Renal cortical epithelial cell (primary cell): ENCODE measurements at places on chromosomes 3 and 15. TPM values are rescaled to one million over a fixed set of nuclear protein-coding genes. Genes with fewer than 3 reads are reported as not detected.

The HLTF gene
- total RNA-seq = 37.0 and 51.7 TPM in 2 replicates

The SENP8 gene
- total RNA-seq = 2.6 and 5.6 TPM in 2 replicates

The LYZL4 gene
- not detected in 2 replicates for total RNA-seq

The GCSAM gene
- total RNA-seq = not detected in 2 replicates

The RASGRF1 gene
- total RNA-seq = 1.2 TPM in 1 of 2 replicates, not detected in the other

The GPR27 gene
- total RNA-seq = 4.0 and 6.2 TPM in 2 replicates

The SLC9C1 gene
- total RNA-seq = 0.25 and 1.7 TPM in 2 replicates

The TGM5 gene
- 0.25 and 0.35 TPM in 2 replicates for total RNA-seq

The PTPRG gene
- 29.2 and 119 TPM in 2 replicates for total RNA-seq

The FOXB1 gene
- total RNA-seq = not detected in 2 replicates

The PP2D1 gene
- not detected in 2 replicates for total RNA-seq

The REC114 gene
- not detected in 2 replicates for total RNA-seq

The PPP2R3A gene
- 36.6 and 98.2 TPM in 2 replicates for total RNA-seq

The RARRES1 gene
- total RNA-seq = 7.8 and 27.5 TPM in 2 replicates

The TTLL13 gene
- 0.10 TPM in 1 of 2 replicates, not detected in the other for total RNA-seq

DNA sequence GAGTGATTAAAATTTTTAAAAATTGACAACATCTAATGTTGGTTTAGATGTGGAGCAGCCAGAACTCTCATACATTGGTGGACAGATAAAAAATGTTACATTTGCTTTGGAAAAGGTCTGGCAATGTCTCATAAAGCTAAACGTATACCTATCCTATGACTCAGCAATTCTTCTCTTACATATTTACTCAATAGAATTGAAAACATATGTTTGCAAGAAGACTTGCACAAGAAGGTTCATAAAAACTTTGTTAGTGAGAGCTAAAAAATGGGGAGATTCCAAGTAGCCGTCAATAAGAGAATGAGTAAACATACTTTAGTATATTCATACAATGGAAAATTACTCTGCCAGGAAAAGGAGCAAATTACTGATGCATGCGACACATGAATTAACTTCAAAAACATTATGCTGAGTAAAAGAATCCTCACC lies 30.0 kb downstream of the MASP1 start:
- no peak for DNase-seq

DNA sequence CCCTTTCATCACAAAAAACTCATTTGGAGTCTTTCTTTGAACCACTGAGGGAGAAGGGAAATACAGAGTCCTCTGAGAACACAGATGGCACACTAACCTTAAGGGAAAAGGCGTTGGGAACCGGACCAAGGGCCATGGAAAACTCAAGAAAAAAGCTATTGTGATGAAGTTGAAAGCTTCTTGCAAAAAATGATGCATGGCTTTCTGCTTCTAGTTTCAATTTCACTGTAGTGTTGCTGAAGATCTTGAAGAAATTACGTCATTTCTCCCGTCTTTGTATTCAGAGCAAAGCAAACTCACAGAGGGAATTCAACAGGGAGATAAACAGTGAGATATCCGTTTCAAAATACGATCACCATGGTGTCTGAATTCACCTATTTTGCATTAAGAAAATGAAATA lies 642.3 kb upstream of the ADAMTS9 start:
- DNase-seq = no peak

- no peak for DNase-seq
These were observed 4.4 kb upstream of the SNX22 start for GRCh38 chr15:64146885-64147681.

DNA sequence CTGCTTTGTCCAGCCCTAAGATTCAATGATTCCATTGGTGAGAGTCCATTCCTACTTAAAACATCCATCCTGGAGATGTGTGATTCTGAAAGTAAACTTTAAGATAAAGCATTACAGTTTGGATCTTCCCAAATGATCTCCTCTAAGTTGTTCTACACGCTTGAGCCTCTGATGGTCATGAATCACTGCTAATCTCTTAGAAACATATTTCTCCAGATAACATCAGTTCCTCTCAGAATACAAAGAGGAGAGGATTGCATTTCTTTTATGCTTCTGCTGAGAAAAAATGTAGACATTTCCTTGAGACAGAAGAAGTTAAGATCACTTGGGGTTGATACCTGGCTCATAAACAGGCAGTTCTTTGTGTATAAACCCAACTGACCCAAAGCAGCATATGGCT lies 281.2 kb upstream of the DPH6 start:
- DNase-seq = peak; percentile 1

DNA sequence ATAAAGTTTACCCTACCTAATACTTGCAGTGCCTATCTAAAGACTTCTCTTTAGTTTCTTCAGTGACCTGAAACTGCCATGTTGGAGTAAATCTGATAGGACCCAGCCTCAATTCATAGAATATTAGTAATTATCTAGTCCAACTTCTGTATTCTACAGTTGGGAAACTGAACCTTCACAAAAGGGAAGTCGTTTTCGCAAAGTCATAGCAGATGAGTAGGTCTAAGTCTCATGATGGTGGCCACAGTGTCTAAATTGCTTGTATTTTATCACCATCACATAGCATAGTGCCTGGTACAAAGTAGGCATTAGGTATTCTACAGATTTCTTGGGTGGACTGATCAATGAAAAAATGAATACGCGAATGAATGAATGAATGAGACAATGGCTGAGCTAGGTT lies 8.4 kb downstream of the GMNC start:
- DNase-seq = no peak

DNA sequence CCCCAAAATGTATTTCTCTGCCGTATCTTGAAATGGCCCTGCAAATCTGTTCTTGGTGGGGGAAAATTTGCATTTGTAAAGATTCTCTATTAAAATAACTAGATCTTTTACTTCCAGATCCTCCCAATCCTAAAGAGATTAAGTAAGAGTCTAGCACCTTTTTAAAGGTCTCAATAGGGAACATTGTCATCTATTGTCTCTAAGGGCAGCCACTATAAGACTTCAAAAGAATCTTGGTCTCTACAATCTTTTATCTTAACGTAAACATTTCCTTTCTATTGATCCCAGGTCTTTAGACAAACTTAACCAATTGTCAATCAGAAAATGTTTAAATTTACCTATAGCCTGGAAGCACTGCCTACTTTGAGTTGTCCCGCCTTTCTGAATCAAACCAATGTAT lies 1313.3 kb downstream of the ROBO2 start:
- DNase-seq = no peak

GRCh38 chr3:67384760-67385397 lies 269.5 kb downstream of the SUCLG2 start:
- DNase-seq = peak; percentile 39

- DNase-seq = peak; percentile 98
These were observed 85.0 kb downstream of the RAB11A start for GRCh38 chr15:65954289-65954741.

DNA sequence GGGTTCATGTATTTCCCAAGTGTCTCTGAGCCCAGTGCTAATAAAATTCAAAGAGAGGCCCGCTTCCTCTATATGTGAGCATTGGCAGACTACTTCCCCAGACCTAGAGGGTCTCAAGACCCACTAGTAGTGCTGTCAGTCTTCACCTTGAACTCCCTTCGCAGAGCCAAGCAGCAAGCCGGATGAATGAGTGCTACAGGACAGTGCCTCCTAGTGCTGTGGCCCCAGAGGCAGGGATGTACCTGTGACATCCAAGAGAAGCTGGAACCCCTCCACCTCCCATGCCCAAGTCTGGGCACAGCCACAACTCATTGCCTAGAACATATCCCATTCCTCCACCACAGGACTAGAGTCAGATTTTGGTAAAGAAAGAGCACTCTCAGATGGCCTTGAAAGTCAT lies 37.2 kb upstream of the MASP1 start:
- no peak for DNase-seq

DNA sequence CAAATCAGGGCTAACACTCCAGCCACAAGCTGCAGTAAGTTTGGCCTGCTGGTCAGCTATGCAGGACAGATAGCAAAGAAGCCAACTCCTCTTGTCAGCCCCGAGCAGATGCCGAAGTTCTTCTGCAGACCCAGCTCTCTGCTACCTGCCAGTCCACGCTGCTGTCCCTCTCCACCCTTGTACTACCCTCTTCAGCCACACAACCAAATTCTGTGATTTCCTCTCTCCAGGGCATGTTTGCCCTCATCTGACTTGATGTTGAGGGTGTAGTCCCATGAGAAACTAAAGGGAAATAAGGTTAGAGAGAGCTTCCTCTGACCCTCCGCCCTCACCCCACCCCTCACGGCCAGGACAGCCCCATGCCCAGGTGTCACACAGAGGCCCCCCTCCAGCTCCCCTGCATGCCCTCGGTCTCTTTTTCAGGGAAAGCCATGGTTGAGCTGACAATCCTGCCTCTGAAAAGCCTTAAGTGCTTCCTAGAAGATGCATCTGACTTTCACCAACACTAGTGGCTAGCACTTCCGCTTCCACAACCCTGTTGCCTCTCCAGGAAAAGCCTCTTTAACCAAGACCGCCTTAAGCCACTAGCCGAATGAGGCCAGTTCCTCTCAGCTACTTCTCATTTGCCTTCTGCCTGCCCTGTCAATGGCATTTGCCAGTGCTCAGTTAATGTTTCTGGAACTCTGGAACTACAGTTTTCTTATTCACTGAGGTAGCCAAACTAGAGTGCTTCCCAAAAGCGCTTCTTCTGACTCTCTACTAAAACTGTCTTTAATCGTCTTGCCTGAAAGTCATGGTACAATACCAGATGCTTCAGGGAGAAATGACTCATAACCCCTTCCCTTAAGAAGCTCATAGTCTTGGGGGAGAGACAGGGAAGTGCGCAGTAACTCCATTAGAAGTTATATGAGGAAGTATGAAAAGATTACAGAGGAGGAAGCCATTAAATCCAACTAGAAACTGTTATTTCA lies 300.4 kb upstream of the STT3B start:
- no peak for DNase-seq

GRCh38 chr15:93358166-93359059 lies 269.4 kb upstream of the RGMA start:
- no peak for DNase-seq

- DNase-seq = peak; percentile 34
These were observed 702.0 kb downstream of the GRM7 start for GRCh38 chr3:7562892-7563291.

- DNase-seq = peak; percentile 82
These were observed 89.2 kb upstream of the MEF2A start for GRCh38 chr15:99476413-99477222.

DNA sequence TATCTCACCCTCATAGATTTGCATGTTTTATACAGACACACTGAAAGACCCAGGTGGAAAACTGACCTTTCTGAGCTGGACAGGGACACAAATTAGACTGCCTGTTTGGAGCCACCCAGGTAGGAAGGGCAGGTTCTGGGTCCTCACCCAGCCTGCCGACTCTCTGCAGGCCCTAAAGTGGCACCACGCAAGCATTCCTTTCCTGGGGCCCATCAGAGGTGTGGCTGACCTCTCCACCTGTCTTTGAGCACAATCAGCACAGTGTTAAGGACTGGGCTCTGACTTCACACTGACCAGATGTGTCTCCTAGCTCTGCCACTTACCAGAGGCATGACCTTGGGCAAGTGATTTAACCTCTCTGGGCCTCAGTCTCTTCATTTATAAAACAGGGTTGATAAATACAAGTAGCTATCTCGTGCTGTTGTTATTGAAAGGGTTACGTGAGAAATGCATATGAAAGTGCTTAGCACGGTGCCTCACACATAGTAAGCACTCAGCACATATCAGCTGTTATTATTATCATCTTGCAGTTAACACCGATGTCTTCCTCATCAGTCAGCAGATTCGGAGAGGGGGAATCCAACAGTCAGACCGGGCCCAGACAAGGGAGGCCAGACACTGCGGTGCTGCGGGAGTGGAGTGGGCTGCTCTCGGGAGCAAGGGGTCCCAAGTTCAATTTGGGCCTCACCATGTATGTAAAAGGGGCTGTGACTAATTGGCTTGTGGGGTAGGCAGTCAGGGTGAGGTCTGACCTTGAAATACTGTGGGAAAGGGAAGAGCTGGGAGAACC lies 2.0 kb upstream of the TBC1D2B start:
- DNase-seq = no peak

- DNase-seq = no peak
These were observed 315.6 kb upstream of the THBS1 start for GRCh38 chr15:39265261-39265660.

DNA sequence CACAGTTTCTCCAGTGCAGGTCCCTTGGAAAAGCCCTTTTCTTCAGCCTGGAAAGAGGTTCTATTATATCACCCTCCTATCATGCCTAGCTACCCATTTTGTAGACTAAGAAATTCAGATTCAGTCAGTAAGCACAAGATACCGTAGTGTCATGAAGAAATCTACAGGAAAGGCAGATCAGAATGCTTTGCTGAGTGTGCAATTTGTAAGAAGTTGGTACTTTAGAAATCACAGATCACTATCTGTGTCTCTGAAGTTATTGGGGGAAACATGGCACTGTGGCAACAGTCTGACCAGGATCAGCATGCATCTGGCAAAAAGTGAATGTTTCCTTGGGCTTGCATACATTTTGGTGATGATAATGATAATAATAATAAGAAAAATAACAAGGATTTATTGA lies 531.8 kb downstream of the EPHB1 start:
- no peak for DNase-seq

DNA sequence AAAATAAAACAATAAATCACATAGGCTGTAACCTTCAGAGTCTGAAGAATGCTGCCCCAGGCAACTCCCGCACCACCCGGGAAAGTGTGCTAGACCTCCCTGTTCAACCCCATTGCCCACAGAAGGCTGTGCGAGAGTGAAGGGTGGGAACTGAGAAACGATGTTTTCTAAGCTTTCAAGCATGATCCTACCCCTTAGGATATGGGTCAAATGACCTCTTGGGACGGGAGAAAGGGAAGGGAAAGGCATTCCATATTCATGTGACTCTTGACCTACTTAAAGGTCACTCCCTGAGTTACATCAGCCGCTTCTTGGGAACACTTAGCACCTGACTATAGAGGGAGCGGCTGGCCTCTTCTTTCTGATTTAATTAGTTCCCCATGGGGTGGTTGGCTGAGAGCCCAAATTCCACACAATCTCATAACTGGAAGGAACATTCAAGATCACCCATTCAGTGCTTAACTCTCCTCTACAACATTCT lies 114.7 kb upstream of the SLC24A5 start:
- peak; percentile 97 for DNase-seq

GRCh38 chr15:63912061-63912615 lies 78.4 kb upstream of the HERC1 start:
- no peak for DNase-seq

- no peak for DNase-seq
These were observed 65.0 kb upstream of the SLC6A1 start for GRCh38 chr3:10927551-10927950.

- no peak for DNase-seq
These were observed 3.3 kb downstream of the CRABP1 start for GRCh38 chr15:78343276-78344060.

DNA sequence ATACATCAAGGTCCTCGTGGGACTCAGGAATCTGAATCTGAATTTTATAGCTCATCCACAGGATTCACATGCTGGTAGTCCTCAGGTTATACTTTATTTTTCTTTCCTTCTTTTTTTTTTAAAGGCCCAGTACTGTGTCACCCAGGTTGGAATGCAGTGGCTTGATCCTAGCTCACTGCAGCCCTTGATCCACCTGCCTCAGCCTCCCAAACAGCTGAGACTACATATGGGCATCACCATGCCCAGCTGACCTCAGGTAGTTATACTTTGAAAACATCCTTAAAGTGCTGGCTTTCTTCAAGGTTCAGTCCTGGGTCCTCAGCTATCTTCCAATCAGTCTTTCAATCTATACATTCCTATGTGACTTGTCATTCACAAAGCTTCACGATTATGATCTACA lies 38.2 kb downstream of the SNX4 start:
- DNase-seq = no peak

- DNase-seq = no peak
These were observed 466.4 kb downstream of the DIPK2A start for GRCh38 chr3:144437989-144438388.
